ENCODE measurements at places on chromosomes 16 and 17.
A peak's percentile ranks its signal among the peaks of the same experiment; 100 is the strongest.

- no peak for DNase-seq
Measured at GRCh38 chr17:11241611-11242226, 706 bp downstream of the SHISA6 start.

- peak; percentile 11 for DNase-seq
Measured at GRCh38 chr16:1884155-1884760, 12.3 kb upstream of the MEIOB start.

DNA sequence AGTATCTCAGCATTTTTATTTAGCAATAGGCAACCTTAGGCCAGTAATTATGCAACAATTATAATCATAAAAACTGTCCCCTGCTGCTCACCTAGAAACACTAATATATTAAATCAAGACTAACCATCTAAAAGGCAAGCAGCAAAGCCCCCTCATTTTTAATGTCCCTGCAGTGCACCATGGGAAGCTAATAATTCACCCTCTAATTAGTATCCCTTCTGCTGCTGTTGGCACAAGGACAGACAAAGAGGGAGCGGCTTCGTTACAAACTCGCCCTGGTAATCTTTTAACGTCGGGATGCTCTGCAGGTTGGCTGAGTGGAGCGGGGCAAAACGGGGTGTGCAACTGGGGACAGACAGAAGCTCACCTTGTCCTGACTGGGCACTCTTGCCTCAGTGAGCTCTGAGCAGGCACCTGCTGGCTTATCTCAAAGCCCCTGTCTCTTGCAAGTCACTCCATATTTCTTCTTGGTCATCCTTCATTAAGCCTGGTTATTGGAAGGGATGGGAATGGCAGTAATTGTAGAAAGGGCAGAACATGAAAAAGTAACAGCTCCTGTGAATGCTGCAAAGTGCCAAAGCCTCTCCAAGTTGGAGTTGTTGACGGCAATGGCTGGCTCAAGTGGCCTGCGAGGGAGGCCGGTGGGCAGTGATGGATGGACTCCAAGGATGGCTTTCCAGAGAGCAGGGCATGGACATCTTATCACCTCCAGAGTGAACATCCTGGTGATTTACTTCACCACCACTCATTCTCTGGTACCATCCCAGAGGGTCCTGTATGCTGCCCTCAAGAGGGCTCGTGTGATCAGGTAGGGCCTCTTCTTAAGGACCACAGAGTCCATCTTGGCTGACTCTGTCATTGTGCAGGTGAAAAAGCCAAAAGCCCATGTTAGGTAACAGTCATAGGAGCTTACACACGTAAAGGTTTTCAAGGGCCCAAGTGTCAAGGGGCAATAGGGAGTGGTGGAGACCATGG is 219.6 kb upstream of the N4BP1 start:
- DNase-seq = no peak

GRCh38 chr17:57429966-57430365 is 173.6 kb downstream of the MSI2 start:
- no peak for DNase-seq

DNA sequence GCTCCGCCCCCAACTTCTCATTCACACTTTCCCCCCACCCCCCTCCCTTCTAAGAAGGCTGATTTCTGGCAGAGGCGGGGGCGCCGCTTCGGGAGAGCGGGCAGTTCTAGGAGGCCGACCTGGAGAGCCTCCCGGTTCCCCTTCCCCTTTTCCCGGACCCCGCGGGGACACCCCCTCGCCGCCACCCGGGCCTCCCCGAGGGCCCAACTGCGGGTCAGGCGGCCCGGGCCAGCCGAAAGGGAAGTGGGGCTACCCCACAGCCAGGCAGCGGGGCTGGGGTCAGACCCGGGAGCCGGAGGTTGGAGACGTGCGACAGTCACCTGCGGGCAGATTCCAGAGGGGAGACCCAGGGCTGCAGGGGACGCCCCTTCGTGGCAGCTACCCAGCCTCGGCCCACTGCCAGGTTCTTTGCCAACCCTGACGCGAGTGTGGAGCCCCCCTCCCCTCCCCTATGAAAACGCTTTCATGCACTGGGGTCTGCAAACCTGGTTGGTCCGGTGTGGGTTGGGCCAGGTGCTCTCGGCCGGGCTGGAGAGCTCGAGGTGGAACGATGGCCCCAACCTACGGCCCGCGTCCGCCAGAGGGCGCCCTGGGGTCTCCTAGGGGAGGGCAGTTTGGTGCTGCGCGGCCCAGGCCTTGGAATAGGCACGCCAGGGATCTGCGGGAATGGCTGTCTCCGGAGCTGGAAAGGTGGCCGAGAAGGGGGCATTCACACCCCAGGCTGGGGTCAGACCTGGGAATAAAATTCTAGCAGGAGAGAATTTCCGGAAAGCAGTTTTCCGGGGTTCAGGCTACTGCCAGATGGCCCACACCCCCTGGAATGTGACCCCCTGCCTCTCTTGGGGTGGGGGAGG is 721 bp upstream of the SOCS3 start:
- DNase-seq = peak; percentile 86

GRCh38 chr17:73342050-73342522 is 30.3 kb upstream of the CDC42EP4 start:
- peak; percentile 72 for DNase-seq

- DNase-seq = no peak
Measured at GRCh38 chr16:68233085-68233834, 2.7 kb downstream of the ESRP2 start.

DNA sequence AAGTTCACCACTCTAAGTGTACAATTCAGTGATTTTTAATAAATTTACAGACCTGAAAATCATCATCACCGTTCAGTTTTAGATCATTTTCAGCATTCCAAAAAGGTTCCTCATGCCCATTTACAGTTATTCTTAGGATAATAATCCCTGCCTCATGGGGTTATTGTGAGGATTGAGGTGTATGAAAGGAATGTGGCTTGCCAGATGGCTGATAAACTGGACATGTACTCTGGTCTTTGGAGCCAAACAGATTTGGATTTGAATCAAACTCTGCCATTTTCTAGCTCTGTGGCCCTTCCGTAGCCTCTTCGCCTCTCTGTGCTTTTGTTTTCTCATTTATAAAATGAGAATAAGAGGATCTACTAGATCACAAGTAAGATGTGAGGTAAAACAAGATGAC is 53.9 kb upstream of the GPRC5B start:
- no peak for DNase-seq

GRCh38 chr16:87556941-87557459 is 45.3 kb upstream of the JPH3 start:
- no peak for DNase-seq
